ENCODE measurements at places on chromosomes 13 and 19. TPM values are rescaled to one million over a fixed set of nuclear protein-coding genes. Genes with fewer than 3 reads are reported as not detected.

The SIGLEC5 gene
- not detected for total RNA-seq

DNA sequence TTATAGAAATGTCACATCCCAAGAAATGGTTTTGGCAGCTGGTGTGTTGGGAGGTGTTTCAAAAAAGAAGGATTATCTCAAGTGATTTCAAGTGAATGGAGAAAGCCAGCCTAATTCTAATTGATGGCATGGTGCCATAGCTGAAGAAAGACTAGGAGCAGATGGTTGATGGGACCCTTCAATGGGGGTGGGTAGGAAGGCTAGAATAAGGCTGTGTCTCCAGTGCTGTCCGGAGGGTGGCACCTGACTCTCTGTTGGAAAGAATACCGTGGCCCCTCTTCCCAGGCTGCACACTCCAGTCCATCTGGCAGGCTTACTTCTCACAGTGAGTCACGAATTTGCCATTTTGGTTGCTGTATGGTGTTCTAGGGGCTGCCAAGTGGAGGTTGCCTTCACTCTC lies 51.0 kb upstream of the GPR12 start:
- DNase-seq: no peak

The SERPINE3 gene
- total RNA-seq: not detected

The GPR4 gene
- total RNA-seq: not detected

GRCh38 chr19:46081928-46082727 lies 41.3 kb upstream of the IGFL4 start:
- peak; percentile 67 for DNase-seq

The ACP7 gene
- total RNA-seq: not detected

DNA sequence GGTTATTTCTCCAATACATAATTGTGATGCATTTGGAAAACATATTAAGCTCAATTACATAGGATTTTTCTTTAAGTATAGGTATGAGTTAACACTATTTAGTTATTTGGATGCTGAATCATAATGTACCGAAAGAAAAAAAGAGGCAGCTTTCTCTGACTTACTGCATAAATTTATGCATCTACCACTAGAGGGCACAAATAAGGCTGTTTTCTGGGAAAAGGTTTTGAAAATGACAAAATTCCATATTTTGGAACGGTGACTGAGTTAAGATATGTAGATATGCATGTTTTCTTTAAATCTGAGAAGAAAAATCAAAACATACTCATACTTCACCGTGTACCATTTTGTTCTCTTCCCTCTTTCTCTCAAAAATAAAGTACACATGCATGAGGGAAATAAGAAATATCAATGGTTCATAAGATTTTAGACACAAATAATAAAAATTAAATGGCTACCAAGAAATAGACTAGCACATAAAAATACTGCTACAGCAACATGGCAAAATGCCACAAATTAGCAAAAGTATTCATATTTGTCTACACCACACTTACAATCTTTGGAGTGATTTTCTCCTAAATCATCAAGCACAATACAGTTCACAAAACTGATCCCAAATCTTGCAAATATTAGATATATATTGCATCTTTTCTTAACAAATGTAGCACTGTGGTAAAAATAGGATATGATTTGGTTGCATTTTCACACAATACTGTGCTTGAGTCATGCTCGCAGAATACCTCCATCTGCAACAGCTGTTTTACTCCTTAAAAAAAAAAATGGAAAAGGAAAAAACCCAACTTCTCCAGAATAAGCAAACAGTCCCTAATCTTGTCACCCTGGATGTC lies 260.0 kb downstream of the FGF14 start:
- DNase-seq: peak; percentile 35

DNA sequence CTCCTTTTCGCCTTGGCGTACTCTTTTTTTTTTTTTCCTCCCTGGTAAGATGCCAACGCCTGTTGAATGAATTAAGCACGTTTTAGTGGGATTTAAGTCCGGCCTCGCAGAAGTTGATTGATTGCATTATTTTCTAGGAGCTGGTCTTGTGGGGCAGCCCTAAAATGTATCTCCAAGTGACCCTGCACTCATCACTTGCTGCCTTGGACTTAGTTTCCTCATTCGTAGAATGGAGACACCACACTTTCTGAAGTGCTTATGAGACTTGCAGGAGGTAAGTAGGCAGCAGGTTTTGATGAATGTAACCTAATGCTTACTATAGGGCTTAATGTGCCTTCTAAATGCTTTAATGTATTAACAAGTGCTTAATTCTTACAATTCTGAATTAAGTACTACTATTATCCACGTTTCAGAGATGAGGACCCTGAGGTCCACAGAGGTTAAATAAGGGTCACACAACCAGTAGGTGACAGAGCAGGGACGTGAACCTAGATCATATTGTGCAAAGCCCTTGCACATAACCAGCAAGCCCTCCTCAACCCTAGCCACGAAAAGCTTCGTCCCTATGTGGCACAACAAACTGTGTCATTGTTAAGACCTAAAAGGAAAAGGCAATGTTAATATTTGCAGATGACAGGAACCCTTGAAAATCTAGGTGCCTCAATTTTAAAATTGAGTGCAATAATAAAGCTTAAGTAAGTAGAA lies 514 bp upstream of the ARGLU1 start:
- DNase-seq: no peak

GRCh38 chr13:41788552-41788951 lies 172.4 kb downstream of the VWA8 start:
- DNase-seq: no peak

The XRCC1 gene
- total RNA-seq: 12.5 TPM

The CBARP gene
- 0.18 TPM for total RNA-seq

The EFNA2 gene
- not detected for total RNA-seq

DNA sequence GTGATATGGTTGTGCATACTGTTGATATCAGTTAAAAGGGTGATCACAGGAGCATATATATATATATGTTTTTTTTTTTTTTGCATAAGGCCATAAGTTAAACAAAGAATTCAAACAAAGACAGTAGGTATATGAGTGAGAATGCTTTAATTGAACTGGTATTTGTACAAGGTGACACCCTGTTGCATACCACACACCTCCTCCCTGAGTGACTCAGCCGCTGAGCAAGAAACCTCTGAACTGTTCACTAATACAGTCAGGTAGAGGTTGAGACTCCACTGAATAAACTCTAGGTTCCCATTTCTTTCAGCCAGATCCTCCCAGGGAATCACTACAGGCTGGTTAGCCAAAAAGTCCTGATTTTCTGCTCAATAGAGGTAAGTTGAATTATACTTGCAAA lies at the start of gene SCEL:
TSS of gene SCEL (plus strand) at position 259 of the 400 bp plus-strand sequence. CDS start 20,170 bp downstream, outside the sequence.
- DNase-seq: no peak

GRCh38 chr13:67990868-67991267 lies 760.7 kb upstream of the PCDH9 start:
- DNase-seq: no peak

GRCh38 chr19:20334760-20335159 lies 167.7 kb downstream of the ZNF486 start:
- DNase-seq: no peak

DNA sequence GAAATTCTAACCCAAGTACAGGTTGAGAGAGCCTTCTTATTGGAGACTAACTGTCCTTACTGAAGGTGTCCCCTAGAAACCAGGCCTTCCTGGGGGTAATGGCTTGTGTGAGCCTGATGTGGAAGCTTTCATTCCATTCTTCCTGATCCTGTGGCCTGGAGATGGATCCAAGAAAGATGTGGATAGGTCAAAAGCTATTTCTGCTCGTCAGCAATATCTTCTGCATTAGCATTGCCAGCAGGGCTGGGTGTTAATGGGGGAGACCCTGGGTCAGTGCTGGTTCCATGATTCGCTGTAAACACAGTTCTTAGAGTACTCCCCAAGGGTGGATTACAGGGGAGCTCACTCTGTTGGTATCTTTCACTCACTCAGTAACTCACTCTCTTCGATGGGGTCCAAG lies 42.9 kb downstream of the CBY2 start:
- no peak for DNase-seq

DNA sequence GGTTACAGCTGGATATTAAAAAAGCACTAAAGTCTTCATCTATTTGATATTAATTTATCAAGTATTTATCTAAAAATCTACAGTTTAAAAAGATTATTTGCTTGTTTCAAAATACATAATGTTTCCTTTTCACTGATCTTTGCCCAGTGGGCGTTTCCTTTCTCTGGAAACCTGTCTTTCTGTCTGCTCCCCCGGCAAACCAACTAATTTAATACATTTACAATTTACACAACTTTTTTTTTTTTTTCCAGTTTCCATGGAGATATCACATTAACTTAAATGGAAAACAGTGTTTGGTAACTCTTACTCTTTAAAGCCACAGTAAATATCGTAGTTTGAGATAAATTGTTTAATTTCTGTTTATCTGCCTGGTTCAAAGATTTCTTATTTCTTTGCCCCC lies 5.3 kb downstream of the GPC6 start:
- DNase-seq: no peak

GRCh38 chr13:24218338-24218737 lies 57.8 kb downstream of the SPATA13 start:
- DNase-seq: no peak

DNA sequence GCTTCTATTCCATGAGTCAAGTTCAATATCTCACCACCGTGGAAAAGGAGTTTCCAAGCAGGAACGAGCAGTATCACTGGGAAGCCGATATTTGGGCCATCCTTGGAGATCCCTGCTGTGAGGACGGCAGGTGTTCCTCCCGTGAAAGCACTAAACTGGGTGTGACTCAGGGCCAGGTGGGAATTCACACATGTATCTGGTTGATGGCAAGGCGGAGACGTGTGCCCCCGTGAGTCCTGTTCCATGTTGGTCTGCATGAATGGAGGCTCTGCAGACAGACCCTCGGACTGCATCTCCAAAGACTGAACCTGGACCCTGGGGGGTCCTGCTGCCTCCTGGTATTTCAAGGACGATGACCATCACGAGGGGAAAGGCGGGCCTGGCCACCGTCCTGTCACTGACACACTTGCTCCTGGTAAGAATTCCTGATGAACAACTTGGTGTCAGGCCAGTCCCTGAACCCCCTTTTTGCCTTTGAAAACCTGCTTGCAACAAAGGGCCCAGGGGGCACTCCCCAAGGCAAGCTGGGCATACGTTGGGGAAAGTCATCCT lies 22.8 kb upstream of the GAS6 start:
- DNase-seq: no peak

DNA sequence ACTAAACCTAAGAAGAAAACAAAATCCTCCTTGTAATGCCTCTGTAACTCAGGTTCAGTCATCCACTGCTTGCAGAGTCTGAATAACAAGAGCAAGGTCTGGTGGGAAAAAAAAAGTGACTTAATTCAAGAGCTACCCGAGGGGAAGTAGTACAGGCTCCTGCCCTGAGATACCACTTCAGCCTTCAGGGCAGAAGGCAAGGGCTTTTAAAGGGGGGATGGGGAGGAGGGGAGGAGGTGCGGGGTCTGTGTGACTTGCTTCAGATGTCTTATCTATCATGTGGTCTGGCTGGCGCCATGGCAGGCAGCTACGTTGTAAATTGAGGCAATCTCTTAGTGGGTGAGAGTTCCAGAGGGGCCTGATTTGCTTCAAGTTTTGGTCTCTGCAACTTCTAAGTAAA lies 66.7 kb downstream of the LRRC63 start:
- no peak for DNase-seq

GRCh38 chr19:13007292-13008045 lies 12.2 kb downstream of the NFIX start:
- no peak for DNase-seq

The IFNL2 gene
- total RNA-seq: not detected

The ZNF471 gene
- 2.3 TPM for total RNA-seq

DNA sequence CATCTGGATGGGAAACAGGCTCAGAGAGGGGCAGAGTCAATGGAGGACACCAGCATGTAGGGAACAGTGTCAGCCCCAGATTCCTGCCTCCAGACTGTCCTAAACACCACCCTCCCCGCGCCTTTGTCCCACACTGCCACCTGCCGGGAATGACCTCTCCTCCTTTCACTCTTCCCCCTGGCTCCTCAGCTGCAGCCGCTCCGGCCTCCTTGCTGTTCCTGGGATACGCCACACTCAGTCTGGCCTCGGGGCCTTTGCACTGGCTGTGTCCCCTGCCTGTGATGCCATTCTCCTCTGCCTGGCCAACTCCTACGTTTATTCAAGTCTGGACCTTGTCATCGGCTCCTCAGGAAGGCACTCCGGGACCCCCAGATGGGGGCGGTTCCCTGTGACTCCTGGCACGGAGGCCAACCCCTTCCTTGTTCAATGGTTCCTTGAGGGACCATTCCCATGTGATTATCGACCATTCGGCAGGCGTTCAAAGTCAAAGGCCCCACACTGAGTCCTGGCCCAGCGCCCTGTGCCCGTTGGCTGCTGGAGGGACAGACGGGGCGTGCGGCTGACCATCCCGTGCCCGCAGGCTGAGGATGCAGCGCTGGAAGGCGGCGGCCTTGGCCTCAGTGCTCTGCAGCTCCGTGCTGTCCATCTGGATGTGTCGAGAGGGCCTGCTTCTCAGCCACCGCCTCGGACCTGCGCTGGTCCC lies 15.8 kb downstream of the FUT6 start:
- no peak for DNase-seq

The NCAN gene
- not detected for total RNA-seq

DNA sequence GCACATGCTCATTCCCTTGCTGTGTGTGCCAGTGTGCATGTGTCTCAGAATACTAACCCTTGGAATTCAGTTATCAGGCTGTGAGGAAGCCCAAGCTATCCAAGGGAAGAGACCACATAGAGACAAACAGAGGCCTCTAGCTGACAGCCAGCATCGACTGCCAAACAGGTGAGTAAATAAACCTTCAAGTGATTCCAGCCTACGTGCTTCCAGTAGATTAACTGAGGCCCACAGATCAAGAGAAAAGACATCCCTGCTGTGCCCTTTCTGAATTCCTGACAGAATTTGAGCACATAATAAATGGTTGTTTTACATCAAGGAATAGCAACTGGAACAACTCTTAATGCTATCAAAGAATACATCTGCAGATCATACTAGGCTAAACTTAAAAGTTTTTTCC lies 17.5 kb downstream of the ZC3H13 start:
- DNase-seq: no peak

DNA sequence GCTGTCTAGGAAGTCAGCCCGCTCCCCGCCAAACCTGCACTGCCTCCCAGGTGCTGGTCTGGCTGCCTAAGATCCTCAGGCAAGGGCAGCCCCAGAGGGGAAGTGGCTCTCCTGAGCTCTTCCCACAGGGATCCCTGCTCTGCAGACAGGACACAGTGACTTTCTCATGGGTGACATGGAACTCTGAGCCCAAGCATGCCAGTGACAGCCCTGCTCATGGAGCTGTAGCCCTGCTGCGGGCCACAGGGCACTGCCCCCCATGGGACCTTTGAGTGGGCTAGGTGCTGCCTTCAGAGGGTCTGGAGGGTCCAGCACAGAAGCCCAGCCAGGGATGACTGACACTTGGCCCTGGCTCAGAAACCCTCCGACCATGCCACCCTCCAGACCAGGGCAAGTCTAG lies 109.1 kb downstream of the TUBA3C start:
- no peak for DNase-seq

DNA sequence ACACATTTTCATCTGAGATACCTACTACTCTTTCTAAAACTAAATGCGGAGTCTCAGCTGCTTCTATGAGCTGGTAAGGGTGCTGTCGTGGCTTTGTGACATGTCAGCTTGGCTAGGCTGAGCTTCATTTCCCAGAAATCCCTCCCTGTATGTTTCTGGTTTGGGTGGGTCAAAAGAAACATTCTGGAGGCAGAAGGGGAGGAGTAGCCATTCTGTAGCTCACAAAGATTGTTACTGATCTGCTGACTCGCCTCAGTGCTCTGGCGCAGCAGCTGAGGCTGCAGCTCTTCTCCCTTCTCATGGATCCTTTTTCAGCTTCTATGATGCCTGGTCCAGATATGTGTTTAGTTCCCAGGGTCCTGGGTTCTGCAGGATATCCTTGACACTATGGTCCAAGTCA lies 114.7 kb downstream of the RAP2A start:
- DNase-seq: peak; percentile 24

The OLFM2 gene
- 2.7 TPM for total RNA-seq

The LILRB3 gene
- total RNA-seq: not detected

- DNase-seq: peak; percentile 30
Observed at GRCh38 chr13:102846261-102847015, 606 bp downstream of the ERCC5 start.
